ENCODE measurements at places on chromosomes 1 and 21. TPM values are rescaled to one million over a fixed set of nuclear protein-coding genes. Genes with fewer than 3 reads are reported as not detected.

Gene NFASC
- 0.11 TPM for total RNA-seq

- DNase-seq, result no peak
Observed at GRCh38 chr1:2459757-2460156, 16.3 kb upstream of the PLCH2 start.

Gene AVPR1B
- total RNA-seq, result not detected

DNA sequence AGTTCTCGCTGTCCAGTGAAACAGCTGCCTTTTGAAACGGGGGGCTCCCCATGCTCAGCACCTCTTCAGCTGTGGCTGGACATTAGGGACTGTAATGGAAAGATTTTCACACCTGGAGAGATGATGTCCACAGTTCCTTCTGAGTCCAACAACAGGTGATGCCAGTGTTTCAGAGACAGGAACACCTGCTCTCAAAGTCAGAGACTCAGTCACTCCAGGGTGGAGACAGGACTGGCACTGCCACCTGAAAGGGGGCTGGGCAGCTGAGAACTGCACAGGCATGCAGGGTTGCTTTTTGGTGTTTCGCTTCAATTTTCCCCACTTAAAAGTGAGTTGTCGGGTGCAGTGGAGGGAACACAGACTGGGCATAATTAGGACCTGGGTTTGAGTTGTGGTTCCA, 124.8 kb downstream of the GALNT2 start:
- DNase-seq, result no peak

GRCh38 chr1:35222322-35223083, 29.6 kb upstream of the SFPQ start:
- DNase-seq, result no peak

Gene LRRC71
- not detected for total RNA-seq

- no peak for DNase-seq
Observed at GRCh38 chr21:29219165-29219770, 79.5 kb upstream of the BACH1 start.
